ENCODE measurements at places on chromosomes 13 and 19. TPM values are rescaled to one million over a fixed set of nuclear protein-coding genes. Genes with fewer than 3 reads are reported as not detected.
A peak's percentile ranks its signal among the peaks of the same experiment; 100 is the strongest.

- DNase-seq, result no peak
Measured at GRCh38 chr13:74316547-74316946, 182.3 kb upstream of the KLF12 start.

The ZNF829 gene
- polyA plus RNA-seq, result 1.2 TPM

GRCh38 chr13:74920361-74920760 lies 561.6 kb downstream of the TBC1D4 start:
- no peak for DNase-seq

- DNase-seq, result peak; percentile 83
Measured at GRCh38 chr13:94112227-94112626, 367.3 kb downstream of the DCT start.

The SLC35E1 gene
- 55.6 TPM for polyA plus RNA-seq

DNA sequence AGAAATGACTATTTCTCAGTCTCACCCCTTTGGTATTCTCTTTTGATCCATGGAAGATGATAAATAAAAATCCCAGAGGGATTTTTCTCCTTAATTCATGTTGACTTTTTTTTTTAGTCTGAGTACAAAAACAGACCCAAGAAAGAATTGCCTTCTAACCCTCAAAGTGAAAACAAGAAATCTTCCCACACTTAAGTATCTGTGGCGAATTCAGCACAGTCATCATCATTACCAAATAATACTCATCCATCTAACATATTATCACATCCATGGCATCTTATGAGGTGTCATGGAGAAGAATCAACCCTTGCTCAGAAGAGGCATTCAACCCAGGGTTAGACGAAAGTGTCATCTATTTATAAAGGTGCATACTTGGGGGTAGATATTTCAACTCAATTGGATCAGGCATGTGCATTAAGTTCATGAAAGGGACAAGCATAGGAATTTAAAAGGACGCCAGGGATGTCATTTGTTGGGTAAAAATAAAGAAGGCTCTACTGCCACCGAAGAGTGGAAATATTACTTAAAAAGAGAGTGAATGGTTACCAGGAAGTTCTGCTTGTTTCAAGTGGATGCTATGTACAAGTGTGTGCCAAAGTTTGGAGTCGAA lies 101.9 kb downstream of the FLT1 start:
- DNase-seq, result no peak

GRCh38 chr13:49840266-49840665 lies 47.8 kb upstream of the KPNA3 start:
- no peak for DNase-seq

DNA sequence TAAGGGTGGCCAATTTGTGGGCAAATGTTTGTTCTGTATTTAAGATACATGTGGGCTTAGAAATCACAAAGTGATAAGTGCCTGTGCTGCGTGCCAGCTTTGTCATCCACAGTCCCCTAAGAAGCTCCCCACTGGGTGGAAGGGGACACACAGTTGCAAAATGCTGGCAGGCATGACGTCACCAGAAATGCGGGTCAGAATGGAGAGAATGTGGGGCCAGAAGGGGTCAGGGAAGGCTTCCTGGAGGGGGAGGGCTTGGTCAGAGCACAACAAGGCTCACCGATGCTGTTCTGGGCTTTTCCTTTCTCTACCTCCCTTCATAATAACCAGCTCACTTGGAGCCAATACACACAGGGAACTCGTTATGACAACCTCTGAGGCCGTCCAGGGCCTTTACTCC lies 207.3 kb downstream of the URI1 start:
- DNase-seq, result no peak

DNA sequence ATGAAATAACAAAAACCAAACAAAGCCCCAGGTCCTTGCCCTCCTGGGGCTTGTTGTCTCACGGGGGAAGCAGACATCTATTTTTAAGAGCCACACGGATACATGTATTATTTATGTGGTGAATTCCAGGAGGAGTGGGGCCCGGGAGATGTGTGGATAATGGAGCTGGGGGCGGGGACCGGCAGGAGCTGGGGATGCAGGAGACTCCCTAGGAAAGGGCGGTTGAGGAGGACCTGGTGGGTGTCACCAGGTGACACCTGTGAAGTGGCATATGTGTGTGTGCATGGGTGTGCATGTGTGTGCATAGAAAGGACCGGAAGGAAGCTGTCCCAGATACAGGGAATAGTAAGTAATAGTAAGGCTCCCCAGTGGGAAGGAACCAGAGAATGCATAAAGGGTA lies 148.9 kb downstream of the URI1 start:
- no peak for DNase-seq

GRCh38 chr19:58466089-58466759 lies 656 bp upstream of the ZNF324 start:
- no peak for DNase-seq

DNA sequence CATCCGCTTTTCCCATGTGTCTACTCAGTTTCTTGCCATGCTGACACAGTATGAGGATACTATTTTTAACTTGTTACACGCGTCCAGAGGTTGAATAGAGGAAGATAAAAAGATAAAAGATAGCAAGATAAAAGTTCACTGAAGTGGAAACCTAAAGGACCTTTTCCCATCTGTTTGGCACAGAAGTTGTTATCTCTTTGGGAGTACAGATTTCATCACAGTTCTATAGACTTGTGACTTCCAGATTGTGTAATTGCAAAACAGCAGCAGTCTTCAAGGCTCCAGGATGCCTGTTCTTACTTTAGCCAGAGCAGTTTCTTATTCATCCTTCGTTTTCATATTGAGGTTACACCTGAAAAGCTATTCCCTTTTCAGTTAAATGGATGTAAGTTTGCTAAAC lies 369.2 kb downstream of the GPC5 start:
- DNase-seq, result no peak

DNA sequence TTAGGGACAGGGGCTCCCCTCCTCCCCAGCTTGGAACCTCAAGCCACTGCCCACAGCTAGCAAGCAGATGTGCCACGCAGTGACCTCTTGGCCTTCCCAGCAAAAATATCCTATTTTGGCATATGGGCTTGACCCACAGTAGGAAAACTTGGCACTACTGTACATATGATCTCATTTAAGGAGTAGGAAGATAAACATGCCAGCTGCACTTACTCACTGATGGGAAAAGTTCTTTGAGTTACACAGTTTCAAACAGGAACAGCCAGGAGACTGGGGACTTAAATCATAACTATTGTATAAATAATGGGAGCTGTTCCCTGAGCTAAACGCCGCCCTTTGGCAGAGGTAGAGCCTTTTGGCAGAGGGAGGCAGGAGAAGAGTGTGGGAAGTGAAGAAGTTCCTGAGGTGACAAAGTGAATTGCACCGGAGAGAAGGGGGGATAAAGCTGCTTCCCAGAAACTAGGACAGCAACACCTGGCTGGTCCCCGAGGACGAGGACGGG lies 6.1 kb downstream of the SACS start:
- DNase-seq, result peak; percentile 78

- no peak for DNase-seq
Measured at GRCh38 chr13:27011661-27012060, 159.9 kb downstream of the USP12 start.

The CRB3 gene
- polyA plus RNA-seq, result not detected

- no peak for DNase-seq
Measured at GRCh38 chr19:2167896-2168618, 4.3 kb downstream of the DOT1L start.

The ELSPBP1 gene
- not detected for polyA plus RNA-seq

DNA sequence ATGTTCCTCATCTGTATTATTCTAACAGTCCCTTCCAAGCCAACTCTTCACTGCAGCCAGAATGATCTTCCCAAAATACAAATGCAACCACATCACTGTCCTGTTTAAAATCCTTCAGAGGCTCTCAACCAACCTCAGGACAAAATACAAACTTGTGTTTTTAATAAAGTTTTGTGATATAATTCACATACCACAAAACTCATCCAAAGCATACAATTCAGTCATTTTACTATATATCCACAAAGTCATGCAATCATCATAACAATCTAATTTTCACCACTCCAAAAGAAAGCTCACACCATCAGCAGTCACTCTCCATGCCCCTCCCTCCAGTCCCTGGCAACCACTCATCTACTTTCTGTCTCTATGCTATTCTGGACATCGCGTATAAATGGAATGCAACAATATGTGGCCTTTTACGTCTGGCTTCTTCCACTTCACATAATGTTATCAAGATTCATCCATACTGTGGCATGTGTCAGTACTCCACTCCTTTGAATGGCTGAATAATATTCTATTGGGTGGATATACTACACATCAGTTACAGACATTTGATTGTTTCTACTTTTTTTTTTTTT lies 81.7 kb upstream of the DOCK9 start:
- DNase-seq, result no peak

- no peak for DNase-seq
Measured at GRCh38 chr13:110344320-110344719, 37.2 kb downstream of the COL4A2 start.

- DNase-seq, result no peak
Measured at GRCh38 chr19:2756921-2757881, 17.4 kb upstream of the SLC39A3 start.

The CERS1 gene
- polyA plus RNA-seq, result 0.83 TPM

GRCh38 chr13:83125791-83126190 lies 756.5 kb downstream of the SLITRK1 start:
- DNase-seq, result no peak

DNA sequence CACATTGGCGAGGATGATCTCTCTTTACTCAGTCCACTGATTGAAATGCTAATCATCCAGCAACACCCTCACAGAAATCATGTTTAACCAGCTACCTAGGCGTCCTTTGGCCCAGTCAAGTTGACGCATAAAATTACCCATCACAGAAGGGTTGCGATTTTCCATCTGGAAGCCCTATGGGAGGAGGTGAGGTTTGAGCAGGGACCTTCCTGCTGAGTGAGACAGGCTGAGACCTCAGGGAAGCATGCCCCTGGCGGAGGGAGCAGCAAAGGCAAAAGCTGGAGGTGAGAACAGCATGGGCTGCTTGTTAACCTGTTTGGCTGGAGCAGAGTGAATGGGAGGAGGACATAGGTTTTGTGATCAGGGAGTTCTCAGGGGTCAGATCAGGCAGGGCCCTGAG lies 7.3 kb downstream of the TTC9B start:
- DNase-seq, result no peak

GRCh38 chr19:5714816-5715215 lies 5.1 kb downstream of the LONP1 start:
- DNase-seq, result no peak

The PCSK4 gene
- 1.3 TPM for polyA plus RNA-seq

- DNase-seq, result no peak
Measured at GRCh38 chr13:27132538-27132937, 39.1 kb downstream of the USP12 start.

DNA sequence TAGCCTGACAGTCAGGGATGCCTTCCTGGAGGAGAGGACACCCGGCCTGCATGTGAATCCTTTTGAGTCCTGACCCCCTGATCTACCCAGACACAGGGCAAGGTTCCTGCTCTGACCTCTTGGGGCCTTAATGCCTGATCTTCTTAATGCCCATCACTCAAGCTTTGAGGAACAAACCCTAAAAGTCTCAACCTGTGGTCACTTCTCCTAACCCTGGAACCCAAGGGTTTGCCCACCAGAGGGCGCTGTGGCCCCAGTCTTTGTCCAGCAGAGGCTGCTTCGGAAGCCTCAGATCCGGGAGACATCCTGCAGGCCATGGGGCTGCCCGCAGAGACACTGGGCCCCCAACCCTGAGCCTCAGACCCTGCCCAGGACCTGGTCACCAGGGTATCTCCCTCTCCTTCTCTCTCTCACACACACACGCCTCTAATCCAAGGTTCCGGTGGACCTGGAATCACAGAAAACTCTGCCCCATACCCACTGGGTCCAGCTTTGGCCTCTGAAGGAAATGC lies 9.8 kb upstream of the DPF1 start:
- no peak for DNase-seq

- DNase-seq, result no peak
Measured at GRCh38 chr13:75308222-75308621, 173.7 kb downstream of the TBC1D4 start.

GRCh38 chr13:86569974-86570373 lies 770.8 kb upstream of the SLITRK6 start:
- DNase-seq, result no peak

DNA sequence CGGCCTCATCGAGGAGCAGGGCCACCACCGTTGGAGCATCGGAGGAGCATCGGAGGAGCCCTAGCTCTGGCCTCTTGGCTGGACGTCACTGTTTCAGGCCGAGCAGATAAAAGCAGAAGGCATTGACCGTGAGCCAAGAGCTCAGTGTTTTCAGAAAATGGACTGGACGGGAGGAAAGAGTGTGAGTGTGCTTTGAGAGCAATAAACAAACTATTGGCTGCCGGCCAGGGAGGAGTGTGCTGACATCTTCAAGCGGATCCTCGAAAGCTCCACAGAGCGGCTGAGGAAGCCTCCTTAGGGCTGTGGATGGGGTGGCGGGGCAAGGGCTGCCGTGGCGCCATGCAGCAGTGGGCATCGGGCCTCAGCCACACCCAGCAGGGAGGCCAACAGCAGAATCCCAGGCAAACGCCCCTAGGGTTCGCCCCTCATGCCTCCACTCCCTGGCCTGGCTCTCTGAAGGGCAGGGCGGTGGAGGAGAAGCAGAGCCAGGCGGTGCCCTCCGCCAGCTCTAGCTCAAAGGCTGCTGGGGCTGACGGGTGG lies 41.8 kb downstream of the IRS2 start:
- no peak for DNase-seq

The THAP8 gene
- 11.0 TPM for polyA plus RNA-seq

DNA sequence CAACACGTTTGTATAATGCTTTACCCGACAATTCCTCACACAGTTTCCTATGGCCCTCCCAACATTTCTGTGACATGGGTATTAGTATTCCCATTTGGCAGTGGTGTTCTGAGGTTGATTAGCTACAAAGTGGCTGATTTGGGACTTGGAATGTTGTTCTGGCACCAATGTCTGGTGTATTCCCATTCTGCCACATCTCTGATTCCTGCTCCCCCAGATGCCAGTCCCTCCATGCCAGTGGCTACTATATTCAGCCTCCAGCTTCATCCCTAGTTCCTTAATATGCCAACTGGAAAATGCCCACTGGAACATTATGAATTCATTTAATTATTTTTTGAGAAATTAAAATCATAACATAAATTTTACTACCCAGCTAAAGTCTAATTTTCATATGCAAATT lies 60.6 kb upstream of the NBEA start:
- DNase-seq, result no peak

- no peak for DNase-seq
Measured at GRCh38 chr13:29704648-29705047, 109.2 kb upstream of the SLC7A1 start.

DNA sequence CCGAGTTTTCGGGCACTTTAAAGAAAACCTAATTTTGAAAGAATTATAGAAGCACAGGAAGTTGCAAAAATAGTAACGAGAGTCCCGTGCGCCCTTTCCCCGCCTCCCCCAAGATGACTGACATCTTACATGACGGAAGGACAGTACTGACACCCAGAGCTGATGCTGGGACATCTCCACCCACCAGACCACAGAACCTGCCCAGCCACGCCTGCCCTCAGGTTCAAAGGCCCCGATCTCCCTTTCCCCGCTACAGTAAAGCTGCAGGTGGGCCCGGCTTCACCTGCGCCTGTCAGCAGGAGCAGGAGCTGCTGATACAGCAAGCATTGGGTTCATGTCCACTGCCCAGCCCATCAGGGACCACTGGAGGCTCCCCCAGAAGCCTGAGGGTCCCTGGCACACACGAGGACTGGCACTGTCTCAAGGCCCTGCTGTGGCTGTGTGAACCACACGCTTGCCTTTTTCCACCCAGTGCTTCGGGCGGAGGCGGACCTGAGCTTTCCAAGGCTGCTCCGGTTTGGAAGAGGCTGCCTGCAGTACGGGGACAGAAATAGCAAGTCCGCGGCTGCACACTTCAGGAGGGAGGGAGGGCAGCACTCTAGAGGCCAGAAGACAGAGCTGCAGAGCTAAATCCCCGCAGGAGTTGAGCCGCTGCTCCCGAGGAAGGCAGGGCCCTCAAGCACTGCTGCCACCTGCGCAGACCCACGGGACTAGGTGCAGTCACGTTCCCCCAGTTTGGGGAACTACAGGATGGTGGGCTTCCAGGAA lies 8.7 kb downstream of the MAP2K2 start:
- DNase-seq, result no peak

GRCh38 chr13:39740761-39741160 lies 85.3 kb downstream of the COG6 start:
- no peak for DNase-seq

All from BJ (cell line).